ENCODE measurements at places on chromosomes 2 and 18. TPM values are rescaled to one million over a fixed set of nuclear protein-coding genes. Genes with fewer than 3 reads are reported as not detected.

The CCDC141 gene
- polyA plus RNA-seq, result 0.54 TPM

The QPCT gene
- 4.3 TPM for polyA plus RNA-seq

The EXOC6B gene
- polyA plus RNA-seq, result 3.2 TPM

The PROC gene
- 0.12 TPM for polyA plus RNA-seq

The TTC21B gene
- polyA plus RNA-seq, result 4.4 TPM

The CCDC68 gene
- 3.7 TPM for polyA plus RNA-seq

The SLC4A5 gene
- polyA plus RNA-seq, result 0.71 TPM

The ANKRD29 gene
- 14.4 TPM for polyA plus RNA-seq

The BUB1 gene
- 0.22 TPM for polyA plus RNA-seq

The PTPN4 gene
- polyA plus RNA-seq, result 7.5 TPM

The CRYGC gene
- polyA plus RNA-seq, result not detected

The NPAS2 gene
- 15.0 TPM for polyA plus RNA-seq

The OR6B2 gene
- not detected for polyA plus RNA-seq

The TUBA3E gene
- polyA plus RNA-seq, result 0.05 TPM

The RSAD2 gene
- polyA plus RNA-seq, result 1.5 TPM

The SLC30A3 gene
- polyA plus RNA-seq, result 0.22 TPM

The ATIC gene
- polyA plus RNA-seq, result 57.6 TPM

The ACTG2 gene
- polyA plus RNA-seq, result 20.4 TPM

The SLC23A3 gene
- 0.48 TPM for polyA plus RNA-seq

The CLIP4 gene
- polyA plus RNA-seq, result 20.4 TPM

The UGT1A7 gene
- polyA plus RNA-seq, result not detected

The PLEK gene
- polyA plus RNA-seq, result 1.6 TPM

The DSG1 gene
- not detected for polyA plus RNA-seq

The SEH1L gene
- polyA plus RNA-seq, result 25.8 TPM

The DCDC2C gene
- not detected for polyA plus RNA-seq

The OLA1 gene
- polyA plus RNA-seq, result 54.3 TPM

The RESP18 gene
- polyA plus RNA-seq, result not detected

The MBP gene
- 6.6 TPM for polyA plus RNA-seq

The TNFRSF11A gene
- polyA plus RNA-seq, result 0.34 TPM

The IKZF2 gene
- polyA plus RNA-seq, result 0.90 TPM

The CSRNP3 gene
- polyA plus RNA-seq, result 0.46 TPM

The FIGN gene
- 1.1 TPM for polyA plus RNA-seq

The TTR gene
- polyA plus RNA-seq, result 223 TPM

The CCBE1 gene
- 0.23 TPM for polyA plus RNA-seq

The UGT1A5 gene
- 0.04 TPM for polyA plus RNA-seq

Measured in adipose tissue (tissue), 3 donors.